ENCODE measurements at places on chromosomes 2 and 18.

GRCh38 chr2:32641180-32641579 is 13.3 kb downstream of the TTC27 start:
- no peak for DNase-seq

GRCh38 chr18:59996370-59996966 is 96.7 kb downstream of the PMAIP1 start:
- DNase-seq = peak; percentile 30

- DNase-seq = no peak
Observed at GRCh38 chr18:46042571-46043123, 29.4 kb downstream of the PSTPIP2 start.

- no peak for DNase-seq
Observed at GRCh38 chr2:189268763-189269162, 89.2 kb upstream of the COL5A2 start.

GRCh38 chr2:133480707-133481429 is 87.4 kb downstream of the NCKAP5 start:
- no peak for DNase-seq

- DNase-seq = no peak
Observed at GRCh38 chr2:151120011-151120410, 141.7 kb downstream of the RBM43 start.

DNA sequence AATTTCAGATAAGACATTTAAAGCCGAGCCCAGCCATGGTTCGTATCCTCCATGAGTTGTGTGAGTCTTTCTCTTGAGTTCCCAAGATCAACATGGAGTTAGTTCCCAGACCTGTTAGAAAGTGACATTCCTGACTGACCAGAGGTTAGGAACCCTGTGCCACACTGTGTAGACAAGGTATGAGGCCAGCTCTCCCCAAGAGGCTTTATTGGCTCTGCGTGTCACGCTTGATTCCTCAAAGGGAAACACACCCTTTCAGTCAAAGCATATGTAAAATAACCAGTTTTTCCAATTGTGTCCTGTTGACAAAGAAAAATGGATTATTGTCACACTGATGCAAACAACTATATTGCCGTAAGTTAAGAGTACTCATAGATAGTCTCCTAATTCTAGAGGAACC is 1.2 kb downstream of the SULT1C3 start:
- no peak for DNase-seq

- DNase-seq = no peak
Observed at GRCh38 chr2:191686729-191687128, 8.8 kb downstream of the NABP1 start.

- DNase-seq = no peak
Observed at GRCh38 chr18:37272226-37272625, 293.4 kb downstream of the CELF4 start.
